ENCODE measurements at places on chromosomes 16 and 17.

DNA sequence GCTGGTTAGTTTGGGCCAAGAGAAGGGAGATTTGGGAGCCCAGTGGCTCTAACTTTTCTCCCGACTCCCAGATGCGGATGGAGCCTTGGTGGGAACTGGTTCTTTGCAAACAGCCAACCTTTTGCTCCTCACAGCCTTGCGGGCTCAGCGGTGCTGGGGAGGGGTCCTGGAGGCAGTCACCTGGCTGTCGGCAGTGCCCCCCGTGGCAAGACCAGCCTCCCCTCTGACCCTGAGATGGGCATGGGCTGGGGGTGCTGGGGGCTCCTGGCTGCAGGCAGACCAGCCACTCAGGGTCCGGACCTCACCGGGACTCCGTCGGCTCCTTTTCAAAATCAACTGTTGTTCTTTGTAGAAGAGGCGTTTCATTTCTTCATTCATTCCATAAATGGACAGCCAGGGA lies 21.7 kb upstream of the GSE1 start:
- H3K27me3 ChIP-seq: 0 out of 2 replicates have a peak, but pooled peaks cover 3% of the 10 kb centered on the region
- H3K27ac ChIP-seq: no peak overlapping the region
- no peaks in the 10 kb centered on the region for H3K36me3 ChIP-seq
- peaks cover 31% of the 10 kb centered on the region for H3K4me1 ChIP-seq
- no peak overlapping the region for H3K4me3 ChIP-seq

DNA sequence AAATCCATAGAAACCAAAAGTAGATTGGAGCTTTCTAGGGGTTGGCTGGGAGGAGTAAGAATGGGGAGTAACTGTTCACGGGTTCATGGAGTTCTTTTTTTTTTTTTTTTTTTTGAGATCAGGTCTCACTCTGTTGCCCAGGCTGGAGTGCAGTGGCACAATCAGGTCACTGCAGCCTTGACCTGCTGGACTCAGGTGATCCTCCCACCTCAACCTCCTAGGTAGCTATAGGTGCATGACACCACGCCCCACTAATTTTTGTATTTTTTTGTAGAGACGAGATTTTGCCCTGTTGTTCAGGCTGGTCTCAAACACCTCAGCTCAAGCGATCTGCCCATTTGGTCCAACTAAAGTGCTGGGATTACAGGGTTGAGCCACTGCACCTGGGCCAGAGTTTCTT lies 1.5 kb downstream of the NMRAL1 start:
- H3K36me3 ChIP-seq: peaks cover 7% of the 10 kb centered on the region
- no peaks in the 10 kb centered on the region for H3K27me3 ChIP-seq
- H3K4me1 ChIP-seq: no peaks in the 10 kb centered on the region
- H3K4me3 ChIP-seq: no peak overlapping the region
- H3K27ac ChIP-seq: no peak overlapping the region
- DNase-seq: no peak

DNA sequence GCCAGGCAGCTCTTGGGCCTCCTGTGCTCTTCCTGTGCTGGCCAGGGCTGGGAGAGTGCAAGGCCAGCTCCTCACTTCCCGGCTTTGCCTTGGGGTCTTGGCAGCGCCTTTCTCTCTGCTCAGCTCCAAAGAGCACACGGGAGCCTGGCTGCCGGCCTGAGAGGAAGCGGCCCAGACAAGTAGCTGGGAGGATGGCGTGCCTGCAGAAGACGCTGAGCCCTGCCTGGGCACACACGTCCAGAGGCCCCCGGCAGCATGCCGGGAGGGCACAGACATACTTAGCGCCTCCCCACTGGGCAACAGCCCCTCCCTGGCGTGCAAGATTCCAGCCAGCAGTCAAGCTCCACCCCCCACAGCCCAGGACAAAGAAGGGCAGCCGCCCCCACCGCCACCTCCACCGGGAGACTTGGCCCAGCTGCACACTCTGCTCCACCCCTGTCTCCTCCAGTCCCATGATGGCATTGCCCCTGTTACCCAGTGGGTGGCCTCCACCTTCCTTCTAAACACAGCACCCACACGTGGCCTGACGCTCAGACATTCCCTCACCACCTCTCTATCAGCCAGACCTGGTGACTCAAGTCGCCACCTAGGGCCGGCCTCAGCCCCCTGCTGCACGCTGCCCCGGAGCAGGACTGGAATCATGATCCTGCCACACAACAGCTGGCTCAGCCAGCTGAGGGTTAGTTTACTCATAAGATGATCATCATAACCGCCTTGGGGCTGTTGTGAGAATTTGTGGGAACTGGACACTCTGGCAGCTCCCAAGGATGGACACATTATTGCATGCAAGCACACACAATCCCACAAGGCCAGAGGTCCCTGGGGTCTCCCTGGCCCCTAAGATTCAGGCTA lies 12.4 kb downstream of the SGCA start:
- no peak overlapping the region for H3K27ac ChIP-seq
- H3K36me3 ChIP-seq: no peaks in the 10 kb centered on the region
- peak overlapping the region; percentile 17 for H3K4me3 ChIP-seq
- peak; percentile 39 for DNase-seq
- H3K4me1 ChIP-seq: peaks cover 20% of the 10 kb centered on the region

- H3K27ac ChIP-seq: no peak overlapping the region
- no peak for DNase-seq
- H3K27me3 ChIP-seq: no peaks in the 10 kb centered on the region
Measured at GRCh38 chr16:49365711-49366509, 7.7 kb upstream of the C16orf78 start.

- H3K4me1 ChIP-seq: peaks cover 23% of the 10 kb centered on the region
- no peaks in the 10 kb centered on the region for H3K36me3 ChIP-seq
- no peak within 1 kb of the TSS for H3K27ac ChIP-seq
- DNase-seq: peak; percentile 81
- H3K27me3 ChIP-seq: no peaks in the 10 kb centered on the region
Measured at GRCh38 chr16:58499615-58500351, at the start of gene NDRG4. NDRG4 (plus strand) TSS chr16:58500143; CDS start chr16:58500249, 106 bp downstream.

GRCh38 chr16:68724797-68725196 lies 12.3 kb upstream of the CDH1 start:
- H3K4me1 ChIP-seq: no peaks in the 10 kb centered on the region
- no peaks in the 10 kb centered on the region for H3K36me3 ChIP-seq
- no peak for DNase-seq
- H3K4me3 ChIP-seq: no peak overlapping the region
- no peak overlapping the region for H3K27ac ChIP-seq

DNA sequence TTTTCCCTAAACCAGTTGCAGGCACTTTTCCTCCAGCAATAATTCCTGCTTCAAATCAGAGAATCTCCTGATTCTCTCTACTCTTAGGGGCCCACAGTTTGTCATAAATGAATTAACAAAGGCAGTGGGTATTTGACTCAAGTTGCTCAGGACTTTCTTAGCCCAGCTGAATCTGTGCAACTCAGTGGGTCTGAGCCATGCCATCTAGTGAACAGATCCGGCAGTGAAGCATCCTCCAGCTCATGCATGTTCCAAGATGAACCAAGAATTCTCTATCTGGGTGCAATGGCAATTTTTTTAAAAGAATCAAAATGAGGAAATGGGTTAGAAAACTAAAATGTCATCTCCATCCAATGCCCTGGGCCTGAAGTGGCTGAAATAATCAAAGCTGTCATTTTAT lies 575.2 kb upstream of the CDH11 start:
- H3K4me3 ChIP-seq: no peak overlapping the region
- no peak overlapping the region for H3K27ac ChIP-seq
- no peaks in the 10 kb centered on the region for H3K36me3 ChIP-seq
- DNase-seq: no peak

DNA sequence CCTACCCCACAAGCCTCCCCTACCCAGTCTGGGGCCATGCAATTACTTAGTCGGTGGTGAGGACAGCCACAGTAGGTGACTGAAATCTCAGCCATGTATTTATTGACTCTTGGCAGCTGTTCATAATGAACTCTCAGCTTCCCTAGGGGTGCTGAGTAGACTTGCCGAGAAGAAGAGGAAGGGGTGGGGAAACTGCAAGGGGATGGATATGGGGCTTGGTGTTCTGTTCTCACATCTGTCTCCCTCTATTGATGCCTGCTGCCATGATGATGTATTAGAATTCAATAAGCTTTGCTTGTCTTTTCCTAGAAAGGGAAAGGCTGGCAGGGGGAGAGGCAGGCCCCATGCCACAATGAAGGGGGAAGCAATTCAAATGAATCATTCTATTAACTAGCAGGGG lies 112.9 kb downstream of the GP2 start:
- H3K36me3 ChIP-seq: no peaks in the 10 kb centered on the region
- no peaks in the 10 kb centered on the region for H3K4me1 ChIP-seq
- DNase-seq: no peak
- H3K4me3 ChIP-seq: no peak overlapping the region
- H3K27me3 ChIP-seq: no peaks in the 10 kb centered on the region

DNA sequence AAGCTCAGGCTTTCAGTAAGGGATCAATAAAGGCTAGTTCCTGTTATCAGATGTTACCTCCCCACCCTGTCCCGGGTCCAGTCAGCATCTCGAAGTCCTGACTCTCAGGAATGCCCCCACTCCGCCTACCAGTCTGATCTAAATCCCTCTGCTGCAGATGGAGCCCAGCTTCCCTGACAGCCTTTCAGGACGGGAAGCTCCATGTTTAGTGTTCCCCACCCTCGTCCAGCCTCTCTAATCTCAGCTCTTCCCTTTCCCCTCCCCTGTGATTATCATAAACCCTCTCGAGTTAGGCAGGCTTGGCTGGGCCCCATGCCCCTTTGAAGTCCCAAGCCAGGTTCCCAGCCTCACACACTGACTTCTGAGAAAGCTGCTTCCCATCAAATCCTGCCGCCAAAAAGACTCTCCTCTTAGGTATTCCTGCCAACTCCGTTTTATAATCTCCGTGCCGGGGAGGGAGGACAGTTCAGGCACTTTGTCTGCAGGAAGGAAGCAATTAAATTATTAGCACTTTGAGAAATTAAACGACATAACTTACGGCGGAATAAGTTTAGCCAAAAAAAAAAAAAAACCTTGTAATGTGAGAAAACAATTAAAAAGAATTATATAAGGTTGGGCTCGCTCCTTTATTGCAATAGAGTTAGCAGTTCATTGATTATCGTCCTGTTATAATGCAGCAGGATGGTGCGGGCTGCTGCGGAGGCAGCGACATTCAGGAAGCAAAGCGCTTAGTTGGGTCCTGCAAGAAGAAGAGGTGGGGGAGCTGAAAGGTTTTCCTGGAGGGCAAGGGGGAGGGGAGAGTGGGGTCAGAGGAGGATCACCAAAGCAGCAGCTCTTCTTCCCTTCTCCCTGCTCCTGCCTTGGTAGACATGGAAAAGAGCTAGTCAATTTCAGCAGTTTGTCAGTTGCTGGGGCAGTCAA lies 16.8 kb upstream of the ETV4 start:
- no peak for DNase-seq
- H3K27me3 ChIP-seq: no peaks in the 10 kb centered on the region
- H3K36me3 ChIP-seq: no peaks in the 10 kb centered on the region
- H3K4me3 ChIP-seq: no peak overlapping the region

GRCh38 chr17:19253112-19253511 lies 15.9 kb downstream of the EPN2 start:
- no peak for DNase-seq
- H3K4me1 ChIP-seq: no peaks in the 10 kb centered on the region

- no peak for DNase-seq
- no peak overlapping the region for H3K27ac ChIP-seq
- no peaks in the 10 kb centered on the region for H3K27me3 ChIP-seq
Measured at GRCh38 chr17:57138956-57139576, 54.0 kb downstream of the AKAP1 start.

DNA sequence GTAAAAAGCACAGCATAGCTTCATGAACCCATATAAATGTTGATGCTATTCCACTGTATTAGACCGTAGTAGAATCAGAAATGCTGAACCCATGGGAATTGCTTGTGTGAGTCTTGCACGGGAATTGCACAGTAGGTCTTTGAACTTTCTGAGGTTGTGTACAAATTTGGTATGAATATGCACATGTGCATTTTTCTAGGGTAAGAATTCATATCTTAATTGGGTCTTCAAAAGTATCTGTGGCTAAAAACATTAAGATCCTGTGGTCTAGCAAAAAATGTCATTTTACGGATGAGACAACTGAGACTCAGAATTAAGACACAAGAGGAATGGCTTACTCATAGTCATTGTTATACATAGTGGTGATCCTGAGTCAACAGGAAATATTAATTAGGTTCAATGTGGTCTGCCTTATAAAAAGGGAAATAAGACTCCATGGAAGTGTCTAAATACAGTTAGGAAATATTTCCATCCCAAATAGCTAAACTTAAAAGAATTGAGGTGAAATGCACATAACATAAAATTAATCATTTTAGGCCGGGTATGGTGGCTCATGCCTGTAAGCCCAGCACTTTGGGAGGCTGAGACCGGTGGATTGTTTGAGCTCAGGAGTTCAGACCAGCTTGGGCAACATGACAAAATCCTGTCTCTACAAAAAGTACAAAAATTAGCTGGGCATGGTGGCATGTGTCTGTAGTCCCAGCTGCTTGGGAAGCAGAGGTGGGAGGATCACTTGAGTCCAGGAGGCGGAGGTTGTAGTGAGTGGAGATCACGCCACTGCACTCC lies 22.8 kb downstream of the TAOK1 start:
- no peaks in the 10 kb centered on the region for H3K4me1 ChIP-seq
- no peaks in the 10 kb centered on the region for H3K36me3 ChIP-seq
- H3K27ac ChIP-seq: no peak overlapping the region
- no peak for DNase-seq
- H3K27me3 ChIP-seq: no peaks in the 10 kb centered on the region

- no peaks in the 10 kb centered on the region for H3K36me3 ChIP-seq
- no peaks in the 10 kb centered on the region for H3K27me3 ChIP-seq
- H3K27ac ChIP-seq: no peak overlapping the region
- H3K4me3 ChIP-seq: no peak overlapping the region
- H3K4me1 ChIP-seq: peaks cover 11% of the 10 kb centered on the region
- DNase-seq: no peak
Measured at GRCh38 chr17:17832032-17832363, 4.8 kb downstream of the SREBF1 start.

DNA sequence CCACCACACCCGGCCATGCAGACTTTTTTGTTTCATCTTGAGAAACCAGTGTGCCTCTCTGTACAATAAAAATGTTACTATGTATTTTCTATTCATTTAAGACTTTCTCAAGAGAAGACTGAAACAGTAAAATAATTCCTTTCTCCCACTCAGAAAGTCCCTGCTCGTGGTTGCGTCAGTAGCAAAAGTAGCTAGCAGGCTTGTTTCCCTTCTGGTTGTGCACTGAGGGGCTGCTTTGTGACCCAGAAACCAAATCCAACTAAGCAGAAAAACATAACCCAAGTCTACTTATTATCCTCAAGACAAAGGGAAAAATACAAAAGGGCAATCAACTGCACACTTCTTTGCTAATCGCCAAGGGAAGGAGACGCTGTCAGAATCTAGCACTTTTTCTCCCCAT lies 3.4 kb upstream of the PNPO start:
- H3K36me3 ChIP-seq: no peaks in the 10 kb centered on the region
- H3K27me3 ChIP-seq: peaks cover 11% of the 10 kb centered on the region
- no peaks in the 10 kb centered on the region for H3K4me1 ChIP-seq
- no peak for DNase-seq
- no peak overlapping the region for H3K27ac ChIP-seq
- H3K4me3 ChIP-seq: no peak overlapping the region

- DNase-seq: no peak
- H3K36me3 ChIP-seq: no peaks in the 10 kb centered on the region
- H3K4me1 ChIP-seq: no peaks in the 10 kb centered on the region
- no peak overlapping the region for H3K4me3 ChIP-seq
- H3K27me3 ChIP-seq: no peaks in the 10 kb centered on the region
Measured at GRCh38 chr17:69761767-69762321, 313.2 kb upstream of the KCNJ16 start.

GRCh38 chr16:88838566-88838965 lies 18.2 kb downstream of the GALNS start:
- no peaks in the 10 kb centered on the region for H3K4me1 ChIP-seq
- H3K4me3 ChIP-seq: no peak overlapping the region
